Uterine smooth muscle cell (primary cell): ENCODE measurements at places on chromosomes 2 and 18. TPM values are rescaled to one million over a fixed set of nuclear protein-coding genes. Genes with fewer than 3 reads are reported as not detected.

The GDF7 gene
- 4.0 and 4.1 TPM in 2 replicates for total RNA-seq

The PRSS56 gene
- total RNA-seq = not detected in 2 replicates

The SMPD4 gene
- 12.7 and 18.9 TPM in 2 replicates for total RNA-seq

The MYOM1 gene
- total RNA-seq = 0.22 and 0.62 TPM in 2 replicates

The UGT1A4 gene
- total RNA-seq = not detected in 2 replicates

The KLHL41 gene
- total RNA-seq = 0.33 and 0.50 TPM in 2 replicates

The ZNF892 gene
- total RNA-seq = 4.5 and 6.6 TPM in 2 replicates

The BMP10 gene
- not detected in 2 replicates for total RNA-seq

The NXPH2 gene
- total RNA-seq = not detected in 2 replicates

The SERPINB4 gene
- not detected in 2 replicates for total RNA-seq

The KCNJ3 gene
- total RNA-seq = 0.12 and 0.22 TPM in 2 replicates

The SEPTIN10 gene
- total RNA-seq = 110 and 113 TPM in 2 replicates

The GALR1 gene
- under 0.01 TPM in 1 of 2 replicates, not detected in the other for total RNA-seq

The NOSTRIN gene
- 0.11 and 0.12 TPM in 2 replicates for total RNA-seq

The IAH1 gene
- total RNA-seq = 68.9 and 70.1 TPM in 2 replicates

The KYNU gene
- 9.1 and 16.6 TPM in 2 replicates for total RNA-seq

The COL4A4 gene
- total RNA-seq = 0.75 and 2.7 TPM in 2 replicates

The SH2D6 gene
- total RNA-seq = 0.89 and 1.4 TPM in 2 replicates

The KHK gene
- total RNA-seq = 1.2 and 3.1 TPM in 2 replicates

The VIL1 gene
- 0.12 TPM in 1 of 2 replicates, not detected in the other for total RNA-seq

The B4GALT6 gene
- 6.2 and 6.6 TPM in 2 replicates for total RNA-seq

The MAB21L4 gene
- total RNA-seq = under 0.01 TPM in 1 of 2 replicates, not detected in the other

The PNO1 gene
- total RNA-seq = 13.6 and 19.1 TPM in 2 replicates

The GREB1L gene
- 4.2 and 5.0 TPM in 2 replicates for total RNA-seq

The DHX57 gene
- 29.5 and 38.0 TPM in 2 replicates for total RNA-seq

The ACMSD gene
- not detected in 2 replicates for total RNA-seq

The MC5R gene
- not detected in 2 replicates for total RNA-seq

The SLC4A5 gene
- 0.25 and 0.44 TPM in 2 replicates for total RNA-seq

The ZNF396 gene
- 0.89 and 2.0 TPM in 2 replicates for total RNA-seq

The GPR45 gene
- not detected in 2 replicates for total RNA-seq

The DAPL1 gene
- not detected in 2 replicates for total RNA-seq

The EML6 gene
- total RNA-seq = 0.62 and 1.1 TPM in 2 replicates

The ANKRD62 gene
- not detected in 2 replicates for total RNA-seq

The RBM44 gene
- 0.25 and 0.33 TPM in 2 replicates for total RNA-seq

The CAPN14 gene
- 0.11 and 0.12 TPM in 2 replicates for total RNA-seq

The GCKR gene
- 0.12 and 0.22 TPM in 2 replicates for total RNA-seq

The OR6B2 gene
- not detected in 2 replicates for total RNA-seq

The ICOS gene
- total RNA-seq = not detected in 2 replicates
